ENCODE measurements at places on chromosomes 11 and 22.

GRCh38 chr22:26827611-26828010, 170.2 kb downstream of the MIAT start:
- no peak for DNase-seq

DNA sequence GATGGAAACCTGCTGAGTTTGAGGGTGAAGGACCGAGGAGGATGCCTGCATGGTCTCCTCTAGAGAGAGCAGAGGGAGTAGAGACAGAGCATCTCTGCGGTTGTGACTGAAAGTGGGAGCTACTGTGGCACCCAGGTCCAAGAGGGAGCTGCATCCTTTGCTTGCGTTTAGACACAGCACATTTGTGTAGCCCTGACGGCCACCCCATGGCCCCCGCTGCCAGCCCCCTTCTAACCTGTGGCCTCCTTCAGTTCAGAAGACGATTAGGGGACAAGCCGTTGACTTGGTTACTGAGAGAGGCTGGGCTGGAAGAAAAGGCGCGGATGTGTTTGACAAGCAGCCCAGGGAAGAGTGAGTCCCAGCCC, 690.9 kb downstream of the BRD1 start:
- DNase-seq, result no peak

DNA sequence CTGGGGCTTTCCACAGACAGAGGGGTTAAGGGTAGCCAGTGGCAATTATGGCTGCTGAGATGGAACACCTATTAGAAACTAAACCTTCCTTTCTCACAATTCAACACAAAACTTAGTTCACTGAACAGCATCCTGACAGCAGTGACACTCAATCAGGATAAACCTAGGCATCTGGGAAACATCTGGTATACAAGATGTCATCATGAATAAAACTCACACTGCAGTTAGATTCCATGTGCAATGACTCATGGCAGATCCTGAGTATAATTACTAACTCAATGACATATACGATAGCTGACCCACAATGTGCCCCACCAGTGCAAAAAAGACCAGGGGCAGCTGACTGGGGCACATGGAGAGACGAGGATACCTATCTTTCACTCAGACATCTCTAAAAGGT, 17.7 kb downstream of the RBFOX2 start:
- DNase-seq, result no peak

GRCh38 chr11:91707652-91708482, 516.8 kb upstream of the FAT3 start:
- DNase-seq, result no peak
